Renal cortical epithelial cell (primary cell): ENCODE measurements at places on chromosomes 12 and 14. TPM values are rescaled to one million over a fixed set of nuclear protein-coding genes. Genes with fewer than 3 reads are reported as not detected.

DNA sequence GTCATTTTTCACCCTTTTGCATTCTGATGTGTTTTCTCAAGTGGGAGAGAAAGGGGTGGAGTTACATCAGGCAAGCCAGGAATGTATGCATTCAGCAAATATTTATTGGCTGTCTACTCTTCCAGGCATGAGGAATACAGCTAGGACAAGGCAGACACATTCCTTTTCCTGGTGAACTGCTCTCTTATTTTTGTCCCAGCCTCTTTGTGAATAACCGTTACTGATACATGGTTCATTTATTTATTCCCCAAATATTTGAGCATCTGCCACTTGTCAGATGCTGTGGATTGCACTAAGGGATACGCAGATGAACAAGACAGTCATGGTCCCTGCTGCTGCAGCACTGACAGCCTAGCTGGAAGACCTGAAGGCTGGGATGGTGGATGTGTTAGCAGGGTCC, 6.1 kb downstream of the PELI2 start:
- DNase-seq: no peak

The DLGAP5 gene
- 0.94 and 29.0 TPM in 2 replicates for total RNA-seq

- no peak for DNase-seq
Observed at GRCh38 chr12:64430886-64431285, 21.0 kb upstream of the TBK1 start.

DNA sequence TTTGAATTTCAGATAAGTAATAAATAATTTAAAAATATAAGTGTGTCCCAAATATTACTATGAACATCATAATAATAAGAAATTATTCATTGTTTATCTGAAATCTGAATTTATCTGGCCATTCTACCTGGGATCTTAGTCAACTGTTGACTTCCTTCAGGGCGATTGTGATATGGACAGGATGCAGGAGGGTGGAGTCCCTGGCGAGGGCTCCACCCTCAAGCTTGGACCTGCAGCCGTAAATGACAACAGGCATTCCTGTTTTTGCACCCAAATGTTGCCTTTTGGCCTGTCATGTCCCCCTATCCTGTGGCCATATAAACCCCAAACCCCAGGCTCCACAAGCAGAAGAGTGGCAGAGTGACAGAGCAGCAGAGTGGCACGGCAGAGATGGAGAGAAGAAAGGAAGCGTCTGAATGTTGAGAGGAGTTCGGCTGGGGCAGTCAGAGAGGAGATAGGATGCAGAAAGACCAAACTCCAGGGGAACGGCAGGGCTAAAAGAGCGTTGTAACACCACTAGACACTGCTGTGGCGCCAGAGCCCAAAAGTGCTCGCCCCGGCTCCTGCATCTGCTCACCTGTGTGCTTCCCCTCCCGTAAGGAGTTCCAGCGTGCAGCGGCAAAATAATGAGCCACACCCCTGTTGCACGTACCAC, 39.4 kb upstream of the FUT8 start:
- no peak for DNase-seq

GRCh38 chr14:61618448-61618847, 76.9 kb upstream of the HIF1A start:
- no peak for DNase-seq

GRCh38 chr12:1058423-1058822, 67.4 kb downstream of the ERC1 start:
- DNase-seq: no peak

DNA sequence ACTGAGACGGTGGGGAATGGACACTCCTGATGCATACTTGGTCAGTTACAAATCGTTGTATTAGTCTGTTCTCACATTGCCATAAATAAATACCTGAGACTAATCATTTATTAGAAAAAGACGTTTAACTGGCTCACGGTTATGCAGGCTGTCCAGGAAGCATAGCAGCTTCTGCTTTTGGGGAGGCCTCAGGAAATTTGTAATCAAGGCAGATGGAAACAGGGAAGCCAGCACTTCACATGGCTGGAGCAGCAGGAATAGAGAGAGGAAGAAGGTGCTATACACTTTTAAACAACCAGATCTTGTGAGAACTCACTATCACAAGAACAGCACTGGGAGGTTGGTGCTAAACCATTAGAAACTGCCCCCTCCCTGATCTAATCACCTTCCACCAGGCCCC, 418.2 kb downstream of the FLRT2 start:
- DNase-seq: no peak

The SSPN gene
- 8.5 and 12.8 TPM in 2 replicates for total RNA-seq

The APPL2 gene
- 39.9 and 111 TPM in 2 replicates for total RNA-seq

The DCN gene
- 43.6 and 748 TPM in 2 replicates for total RNA-seq

GRCh38 chr12:11875414-11875935, 195.3 kb upstream of the BCL2L14 start:
- DNase-seq: peak; percentile 77

The RD3L gene
- total RNA-seq: not detected in 2 replicates

The MMP14 gene
- 180 and 295 TPM in 2 replicates for total RNA-seq

GRCh38 chr14:103563226-103563620, 463 bp downstream of the COA8 start:
- no peak for DNase-seq

The LRRC43 gene
- 0.69 and 1.3 TPM in 2 replicates for total RNA-seq

The MYL2 gene
- not detected in 2 replicates for total RNA-seq

- DNase-seq: peak; percentile 64
Observed at GRCh38 chr12:113432986-113433385, 10.8 kb downstream of the SDSL start.

GRCh38 chr14:29805415-29806123, 122.1 kb downstream of the PRKD1 start:
- peak; percentile 96 for DNase-seq

The CIDEB gene
- total RNA-seq: 0.87 and 2.8 TPM in 2 replicates

DNA sequence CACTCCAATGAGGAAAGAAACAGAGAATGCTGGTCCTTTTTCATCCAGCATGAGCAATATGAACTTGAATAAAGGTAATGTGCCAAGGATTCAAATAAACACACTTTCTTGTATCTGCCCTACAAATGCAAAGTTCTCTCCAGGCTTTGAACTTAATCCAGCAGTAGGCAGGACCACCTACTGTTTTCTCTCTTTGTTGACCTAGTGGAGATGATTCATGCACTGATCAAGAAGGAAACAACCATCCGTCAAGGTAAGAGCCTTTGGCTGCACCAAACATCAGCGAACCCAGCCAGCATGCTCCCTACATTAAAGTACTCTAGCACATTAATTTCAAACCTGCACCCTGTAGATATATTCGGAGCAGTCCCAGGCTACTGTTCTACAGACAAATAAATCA, 489.3 kb downstream of the GALC start:
- DNase-seq: no peak

DNA sequence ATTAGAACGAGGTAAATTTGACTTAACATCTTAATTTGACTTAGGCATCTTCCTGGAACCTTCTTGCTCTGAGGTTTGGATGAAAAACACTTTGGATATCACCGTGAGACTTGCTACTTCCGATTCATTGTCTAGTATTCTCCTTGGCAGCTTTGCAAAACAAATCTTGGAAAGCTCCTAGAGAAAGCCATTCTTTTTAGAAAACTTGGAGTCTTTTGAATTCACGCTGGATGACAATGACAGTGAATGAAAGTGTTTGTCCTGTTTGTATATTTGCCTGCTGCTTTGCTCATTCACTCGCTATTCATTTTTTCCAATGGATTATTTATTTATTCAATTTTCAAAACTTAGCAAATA, 222.1 kb upstream of the HMGA2 start:
- DNase-seq: no peak

GRCh38 chr12:68871921-68872320, 61.0 kb downstream of the CPM start:
- DNase-seq: no peak

DNA sequence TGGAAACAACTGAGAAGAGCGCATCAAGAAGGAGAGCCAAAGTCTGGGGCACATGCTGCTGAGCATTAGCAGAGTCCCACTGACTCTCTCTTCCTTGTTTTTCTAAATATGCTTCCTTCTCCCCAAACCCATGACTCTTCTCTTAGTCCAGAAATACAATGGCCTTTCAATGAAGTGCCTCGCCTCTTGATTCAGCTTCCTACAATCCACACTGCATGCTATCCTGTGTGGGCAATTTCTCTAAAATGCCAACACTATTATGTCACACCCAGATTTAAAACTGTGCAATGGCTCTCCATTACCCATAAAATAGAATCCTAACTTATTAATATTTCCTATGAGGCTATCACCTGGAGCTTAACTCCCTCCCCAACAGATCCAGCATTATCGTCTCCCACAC, 198.6 kb downstream of the RPAP3 start:
- no peak for DNase-seq

The SPIC gene
- not detected in 2 replicates for total RNA-seq

DNA sequence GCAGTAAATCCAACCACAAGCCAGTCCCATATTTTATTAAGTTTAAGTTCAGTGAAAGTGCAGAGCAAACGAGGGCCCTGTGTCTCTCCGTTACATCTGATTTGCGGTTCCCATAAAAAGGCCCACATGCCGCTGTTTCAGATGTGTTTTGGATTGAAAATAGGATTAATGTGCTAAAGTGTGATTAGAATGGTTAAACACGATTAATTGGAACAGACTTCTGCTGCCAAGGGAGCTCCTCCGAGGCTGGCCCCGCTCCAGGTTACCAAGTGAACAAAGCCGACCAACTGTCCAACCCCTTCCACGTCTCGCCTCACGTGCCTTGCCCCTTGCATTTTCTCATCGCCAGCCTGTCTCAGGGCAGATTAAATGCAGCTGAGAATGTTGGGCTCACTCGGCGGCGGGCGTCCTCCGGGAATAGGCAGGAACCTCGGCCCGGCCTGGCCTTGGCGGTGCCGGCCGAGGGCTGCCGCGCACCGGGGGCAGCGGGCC, 166.5 kb upstream of the GSC start:
- peak; percentile 4 for DNase-seq

- DNase-seq: peak; percentile 99
Observed at GRCh38 chr12:31491841-31492598, 98.9 kb downstream of the DENND5B start.

The SIX1 gene
- 1.2 and 7.6 TPM in 2 replicates for total RNA-seq

The PTPRQ gene
- total RNA-seq: 0.17 and 0.20 TPM in 2 replicates

- peak; percentile 47 for DNase-seq
Observed at GRCh38 chr12:16062611-16063010, 151.5 kb downstream of the DERA start.

DNA sequence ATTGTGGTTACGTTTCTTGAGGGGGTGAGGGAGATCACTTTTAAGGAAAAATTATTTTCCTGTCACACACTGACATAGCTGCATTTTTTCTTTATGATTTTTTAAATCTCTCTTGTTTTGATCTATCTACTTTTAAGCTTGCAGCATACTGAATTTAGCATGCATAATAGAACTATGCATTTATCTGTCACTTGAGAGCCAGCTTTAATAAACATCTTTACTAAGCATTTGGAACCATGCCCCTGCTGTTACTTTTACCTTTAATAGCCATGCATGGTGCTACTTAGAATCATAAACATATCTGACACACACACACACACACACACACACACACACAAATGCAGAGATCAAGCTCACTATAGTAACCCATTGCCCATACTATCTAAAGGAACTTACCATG, 486.2 kb downstream of the NELL2 start:
- DNase-seq: no peak

GRCh38 chr14:65252482-65253255, 150.4 kb upstream of the MAX start:
- DNase-seq: no peak

DNA sequence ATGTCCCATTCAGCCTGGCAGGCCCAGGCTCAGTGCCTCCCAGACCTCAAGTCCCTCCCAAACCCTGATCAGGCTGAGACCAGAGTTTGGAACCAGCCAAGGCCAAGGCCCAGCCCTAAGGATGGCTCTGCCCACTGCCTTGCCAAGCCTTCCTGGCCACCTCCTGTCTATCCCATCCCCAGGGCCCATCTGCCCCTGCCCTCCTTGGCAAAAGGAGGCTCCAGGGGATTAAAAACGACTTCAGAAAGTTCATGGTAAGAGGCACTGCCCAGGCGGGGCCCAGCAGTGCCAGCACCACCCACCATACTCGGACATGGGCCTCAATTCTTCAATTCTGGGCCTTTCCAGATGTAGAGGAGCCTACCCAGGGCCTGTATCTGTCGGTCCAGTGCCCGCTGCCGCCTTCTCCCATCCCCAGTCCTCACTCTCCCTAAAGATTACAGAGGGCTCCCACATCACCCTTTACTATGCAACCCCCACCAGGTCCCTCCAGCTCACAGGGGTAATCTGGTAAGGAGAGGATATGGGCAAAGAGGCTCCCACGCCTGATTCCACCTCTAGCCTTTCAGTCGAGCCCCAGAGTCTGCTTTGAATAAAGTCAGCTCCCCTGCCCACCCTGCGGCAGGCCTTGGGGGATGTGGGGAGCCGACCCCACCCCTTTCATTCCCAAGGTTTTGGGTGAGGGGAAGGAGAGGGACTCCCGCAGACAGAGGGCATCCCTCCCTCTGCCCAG, 932 bp downstream of the ADCY6 start:
- DNase-seq: no peak

- no peak for DNase-seq
Observed at GRCh38 chr14:93063393-93063792, 52.3 kb downstream of the ITPK1 start.

- no peak for DNase-seq
Observed at GRCh38 chr14:66104486-66104885, 381.7 kb upstream of the CCDC196 start.

DNA sequence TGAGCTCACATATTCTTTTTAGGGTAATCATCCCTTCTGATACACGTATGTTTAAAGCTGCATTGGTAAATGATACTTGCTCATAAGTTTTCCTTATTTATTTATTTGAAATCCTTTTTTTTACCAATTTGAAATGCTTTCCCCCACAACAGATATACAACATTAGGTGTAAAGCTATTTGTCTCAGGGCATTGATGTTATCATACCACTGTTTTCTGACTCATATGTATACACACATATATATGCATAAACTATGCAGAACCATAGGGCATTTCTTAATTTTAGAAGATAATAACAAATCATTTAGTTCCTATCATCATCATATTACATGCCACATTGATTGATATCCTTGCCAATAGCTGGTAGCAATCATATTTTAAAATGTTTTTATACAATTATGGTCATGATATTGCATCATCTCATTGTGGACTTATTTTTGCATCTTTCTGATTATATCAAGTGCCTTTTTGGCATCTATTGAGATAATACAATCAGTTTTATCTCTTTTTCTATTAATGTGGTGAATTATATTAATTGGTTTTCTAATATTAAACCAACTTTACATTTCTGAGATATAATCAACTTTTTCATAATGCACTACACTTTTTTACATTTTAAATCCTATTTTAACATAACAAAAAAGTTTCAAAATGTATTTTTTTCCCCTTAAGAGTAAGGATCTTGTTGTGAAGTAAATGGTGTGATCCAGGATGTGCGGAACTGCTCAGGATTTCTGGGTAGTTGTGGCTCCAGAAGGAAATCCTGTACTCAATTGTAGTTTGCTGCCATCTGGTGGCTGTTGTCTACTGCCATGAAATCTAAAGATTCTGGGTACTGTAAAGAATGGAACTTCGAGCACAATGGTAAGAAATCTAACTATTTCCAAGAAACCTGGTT, 16.7 kb downstream of the OR9K2 start:
- DNase-seq: peak; percentile 40

GRCh38 chr14:29321646-29322045, 555.1 kb downstream of the FOXG1 start:
- DNase-seq: peak; percentile 18
